ENCODE measurements at places on chromosomes 12 and 14.

GRCh38 chr12:72677139-72677538 is 405.0 kb downstream of the TRHDE start:
- no peak for DNase-seq

DNA sequence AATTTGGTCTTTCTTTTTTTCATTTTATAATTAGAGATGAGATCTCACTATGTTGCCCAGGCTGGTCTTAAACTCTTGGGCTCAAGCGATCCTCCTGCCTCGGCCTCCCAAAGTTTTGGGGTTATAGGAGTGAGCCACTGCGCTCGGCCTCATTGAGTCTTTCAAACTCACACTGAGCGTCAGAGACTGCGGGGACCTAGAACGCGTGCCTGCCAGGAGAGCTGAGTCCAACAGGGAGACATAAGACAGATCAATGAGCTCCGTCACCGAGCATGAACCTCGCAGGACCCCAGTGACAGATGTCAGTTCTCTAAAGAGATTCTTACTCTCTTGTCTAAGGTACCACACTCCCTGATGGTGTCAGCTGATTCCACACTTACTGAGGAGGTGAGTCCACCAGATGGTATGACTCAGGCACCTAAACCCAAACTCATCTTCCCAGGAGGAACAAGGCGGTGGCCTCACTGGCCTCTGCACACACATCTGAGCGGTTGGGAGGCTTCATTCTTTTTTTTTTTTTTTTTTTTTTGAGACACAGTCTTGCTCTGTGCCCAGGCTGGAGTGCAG is 58.9 kb downstream of the CCDC88C start:
- DNase-seq: no peak

DNA sequence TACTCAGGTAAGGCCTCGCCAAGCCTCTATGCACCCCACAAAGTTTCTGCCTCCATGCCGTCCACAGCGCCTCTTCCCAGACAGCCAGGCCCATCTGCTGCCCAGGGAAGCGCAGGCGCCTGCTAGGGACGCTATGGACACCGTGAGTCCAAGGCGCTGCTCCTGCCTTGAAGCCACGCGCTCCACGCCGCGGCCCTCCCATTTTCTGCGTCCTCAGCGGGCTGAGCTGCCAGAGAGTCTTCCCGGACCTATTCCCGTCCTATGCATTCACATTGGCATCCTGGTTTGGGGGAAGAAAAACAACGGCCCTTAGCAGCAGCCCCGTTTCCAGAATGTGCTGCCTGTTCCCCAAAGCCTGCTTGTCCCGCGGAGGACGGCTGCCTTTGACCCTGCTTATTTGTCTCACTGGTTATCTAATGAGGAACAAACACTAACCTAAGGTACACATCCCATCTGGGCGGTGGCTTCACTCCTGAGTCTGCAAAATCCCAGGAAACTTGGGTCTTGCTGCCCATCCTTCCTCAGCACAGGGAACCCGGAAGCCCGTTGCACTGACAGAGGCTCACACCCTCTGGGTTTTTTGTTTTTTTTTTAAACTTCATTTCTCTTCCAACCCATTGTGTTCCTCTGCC is 38.0 kb downstream of the MMAB start:
- no peak for DNase-seq

DNA sequence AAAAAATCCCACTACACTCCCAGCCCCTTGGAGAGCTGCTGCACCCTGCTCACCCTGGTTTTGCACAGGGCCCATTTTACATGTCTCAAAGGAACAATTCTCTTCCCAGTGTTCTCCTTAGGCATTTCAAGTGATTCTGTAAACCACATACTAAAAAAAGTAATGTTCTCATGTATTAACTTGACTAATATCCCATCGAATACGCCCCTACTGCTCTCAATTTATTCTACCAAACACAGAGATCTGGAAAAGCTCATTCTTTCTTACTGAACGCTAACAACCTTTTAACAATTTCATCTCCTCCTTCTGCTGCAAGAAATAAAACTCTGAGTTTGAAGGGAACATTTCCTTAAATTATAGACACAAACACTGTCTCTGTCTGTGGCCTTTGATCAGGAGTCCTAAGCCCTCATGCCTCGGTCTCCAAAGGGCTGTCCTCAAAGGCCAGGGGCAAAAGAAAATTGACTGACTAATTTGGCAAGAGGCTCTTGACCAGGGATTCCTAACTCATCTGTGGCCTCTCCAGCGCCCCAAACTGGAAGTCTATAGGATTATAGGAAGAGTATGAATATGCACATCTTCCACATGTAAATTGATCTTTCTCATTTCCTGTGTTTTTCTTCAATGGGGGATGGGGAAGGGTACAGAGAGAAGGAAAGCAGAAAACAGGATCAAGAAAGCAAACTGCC is 17.1 kb upstream of the TSPAN11 start:
- no peak for DNase-seq

DNA sequence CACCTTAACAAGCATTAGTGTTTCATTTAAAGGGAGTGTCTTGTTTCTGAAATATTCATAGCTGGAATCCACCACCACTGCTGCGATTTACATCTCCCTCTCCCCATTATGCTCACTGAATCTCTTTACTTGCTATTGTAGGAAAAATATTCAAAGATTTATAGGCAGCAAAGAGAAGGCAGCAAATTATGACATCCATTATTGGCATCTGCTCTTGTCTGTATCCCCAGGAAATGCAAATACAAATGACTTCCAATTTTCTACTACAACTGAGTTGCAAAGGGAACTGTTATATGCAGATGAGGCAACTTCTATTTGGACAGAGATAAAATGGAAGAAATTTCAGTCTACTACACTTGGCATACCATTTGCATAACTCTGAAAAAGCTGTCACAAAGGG is 88.4 kb upstream of the PRKD1 start:
- no peak for DNase-seq

- DNase-seq: peak; percentile 0
These were observed 66.4 kb upstream of the SFSWAP start for GRCh38 chr12:131644481-131644880.
